HuH-7.5 (cell line): ENCODE measurements at places on chromosomes 3 and 15.

DNA sequence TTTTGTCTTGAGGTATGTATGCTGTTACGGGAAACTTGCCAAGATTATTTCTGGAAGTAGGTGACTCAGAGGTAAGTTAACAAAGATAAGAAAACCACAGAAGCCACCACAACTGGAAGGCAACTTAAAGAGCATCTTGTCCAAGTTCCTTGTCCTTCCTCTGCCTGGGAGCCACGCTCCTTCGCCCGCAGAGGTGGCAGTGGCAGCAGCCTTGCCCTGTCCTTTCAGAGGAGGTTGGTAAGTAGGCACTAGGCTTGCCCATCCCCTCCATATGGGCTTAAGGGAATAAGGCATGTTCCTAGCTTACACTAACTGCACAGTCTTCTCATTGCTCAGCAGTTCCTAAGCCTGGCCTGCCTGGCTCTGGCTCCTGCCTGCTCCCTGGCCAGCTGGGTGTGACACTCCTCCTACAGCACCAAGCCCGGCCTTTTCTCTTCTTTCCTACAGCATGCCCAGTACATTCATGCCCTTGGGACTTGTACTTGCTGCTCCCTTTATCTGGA is 48.0 kb upstream of the RAB6B start:
- no peak for DNase-seq

DNA sequence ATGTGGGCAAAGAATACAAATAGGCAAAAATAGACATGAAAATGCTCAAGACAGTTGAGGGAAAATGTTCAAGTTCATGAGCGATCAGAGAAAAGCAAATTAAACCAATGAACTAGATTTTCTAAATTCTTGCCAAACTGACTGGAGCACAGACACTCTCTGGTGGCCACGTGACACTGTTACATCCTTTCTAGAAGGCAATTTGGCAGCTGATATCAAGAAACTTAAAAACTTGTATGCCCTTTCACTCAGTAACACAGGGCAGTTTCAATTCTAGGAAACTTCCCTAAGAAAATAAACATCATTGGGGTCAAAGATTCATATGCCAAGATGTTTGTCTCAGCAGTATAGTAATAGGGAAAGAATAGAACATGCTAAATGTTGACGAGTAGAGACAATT is 52.2 kb downstream of the ABHD5 start:
- DNase-seq: no peak

GRCh38 chr3:32660634-32661033 is 24.4 kb upstream of the CNOT10 start:
- DNase-seq: no peak

- DNase-seq: no peak
Observed at GRCh38 chr3:45320986-45321385, 67.4 kb upstream of the LARS2 start.

- no peak for DNase-seq
Observed at GRCh38 chr15:47870956-47871625, 153.8 kb downstream of the SEMA6D start.

GRCh38 chr3:114011059-114011797 is 45.1 kb downstream of the CCDC191 start:
- DNase-seq: no peak

DNA sequence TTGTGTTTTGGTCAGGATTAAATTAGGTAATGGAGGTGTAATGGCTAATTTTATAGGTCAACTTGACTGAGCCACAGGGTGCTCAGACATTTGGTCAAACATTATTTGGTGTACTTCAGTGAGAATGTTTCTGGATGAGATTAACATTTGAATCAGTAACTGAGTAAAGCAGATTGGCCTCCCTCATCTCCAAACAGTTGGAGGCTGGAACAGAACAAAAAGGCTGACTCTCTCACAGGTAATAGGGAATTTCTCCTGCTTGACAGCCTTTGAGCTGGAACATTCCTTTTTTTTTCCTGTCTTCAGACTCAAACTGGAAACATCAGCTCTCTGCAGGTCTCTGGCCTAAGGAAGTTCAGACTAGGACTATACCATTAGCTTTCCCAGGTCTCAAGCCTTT is 280.7 kb downstream of the ZBTB20 start:
- DNase-seq: no peak

DNA sequence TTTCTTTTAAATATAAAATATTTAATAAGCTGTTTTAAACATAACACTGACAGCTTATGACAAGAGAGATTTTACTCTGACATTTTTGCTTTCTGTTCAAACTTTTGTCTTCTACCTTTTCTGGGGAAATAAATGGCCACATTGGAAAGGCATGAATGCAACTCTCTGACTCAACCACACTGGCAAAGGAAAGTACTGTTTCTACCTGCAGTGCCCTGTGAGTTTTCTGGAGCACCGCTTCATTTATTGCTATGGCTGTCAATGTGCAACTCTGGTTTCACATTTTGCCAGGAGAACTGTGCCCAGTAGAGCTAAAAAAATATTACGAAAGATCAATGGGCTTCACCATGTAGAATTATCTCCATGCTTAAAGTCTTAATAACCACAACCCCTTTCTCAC is 15.1 kb downstream of the PDZRN3 start:
- DNase-seq: no peak

DNA sequence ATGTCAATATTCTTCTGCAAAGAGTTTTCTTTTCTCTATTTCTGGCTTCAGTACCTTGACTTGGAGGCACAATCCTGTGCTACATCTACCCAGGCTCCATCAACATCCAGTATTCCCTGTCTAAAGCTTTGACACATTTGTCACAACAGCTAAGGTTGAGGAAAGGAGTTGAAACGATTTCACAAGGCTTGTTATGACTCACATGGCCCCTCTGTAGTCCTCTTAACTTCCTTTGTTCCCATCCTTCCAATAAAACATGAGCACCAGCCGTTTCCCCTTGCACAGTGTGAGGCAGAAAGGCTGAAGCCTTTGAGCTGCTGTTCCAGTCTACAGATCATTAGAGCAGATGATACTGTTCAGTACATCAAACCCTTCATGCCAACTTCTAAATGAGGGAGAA is 163.0 kb upstream of the TMCO5A start:
- DNase-seq: no peak

- DNase-seq: no peak
Observed at GRCh38 chr15:38335116-38335515, 82.5 kb downstream of the SPRED1 start.

DNA sequence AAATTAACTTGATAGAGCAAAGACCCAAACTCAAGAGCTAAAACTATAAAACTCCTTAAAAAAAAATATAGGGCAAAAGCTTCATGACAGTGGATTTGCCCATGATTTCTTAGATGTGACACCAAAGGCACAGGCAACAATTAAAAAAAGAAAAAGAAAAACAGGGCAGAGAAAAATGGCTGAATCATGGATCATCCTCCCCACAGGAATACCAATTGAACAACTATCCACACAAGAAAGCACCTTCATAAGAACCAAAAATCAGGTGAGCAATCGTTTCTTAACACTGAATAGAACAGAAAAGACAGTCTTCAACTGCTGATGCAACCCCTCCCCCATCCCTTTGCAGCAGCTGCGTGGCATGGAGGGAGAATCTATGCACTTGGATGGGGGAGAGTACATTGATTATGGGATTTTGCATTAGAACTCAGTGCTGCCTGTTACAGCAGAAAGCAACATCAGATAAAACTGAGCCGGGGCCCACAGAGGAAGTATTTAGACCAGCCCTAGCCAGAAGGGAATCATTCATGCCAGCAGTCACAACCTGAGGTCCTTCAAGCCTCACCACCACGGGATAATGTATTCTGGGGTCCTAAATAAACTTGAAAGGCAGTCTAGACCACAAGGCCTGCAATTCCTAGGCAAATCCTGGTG is 15.7 kb downstream of the C3orf33 start:
- DNase-seq: no peak

DNA sequence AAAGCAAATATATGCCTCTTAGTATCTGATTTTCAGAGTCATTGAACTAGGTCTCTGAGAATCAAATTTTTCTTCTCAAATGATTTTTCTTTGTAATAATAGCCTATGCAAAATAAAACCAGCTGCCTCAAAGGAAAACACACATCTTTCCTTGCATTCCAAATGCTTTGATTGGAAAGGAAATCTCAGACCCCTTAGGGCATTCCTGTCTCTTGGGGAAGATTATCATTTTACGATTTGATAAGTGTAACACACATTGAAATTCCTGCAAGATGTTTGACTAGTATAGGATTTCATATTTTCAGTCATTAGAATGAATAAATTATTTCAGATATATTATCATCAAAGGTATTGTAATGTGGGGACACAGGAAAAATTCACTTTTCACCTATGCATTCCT is 244.8 kb downstream of the EPHA6 start:
- DNase-seq: no peak

DNA sequence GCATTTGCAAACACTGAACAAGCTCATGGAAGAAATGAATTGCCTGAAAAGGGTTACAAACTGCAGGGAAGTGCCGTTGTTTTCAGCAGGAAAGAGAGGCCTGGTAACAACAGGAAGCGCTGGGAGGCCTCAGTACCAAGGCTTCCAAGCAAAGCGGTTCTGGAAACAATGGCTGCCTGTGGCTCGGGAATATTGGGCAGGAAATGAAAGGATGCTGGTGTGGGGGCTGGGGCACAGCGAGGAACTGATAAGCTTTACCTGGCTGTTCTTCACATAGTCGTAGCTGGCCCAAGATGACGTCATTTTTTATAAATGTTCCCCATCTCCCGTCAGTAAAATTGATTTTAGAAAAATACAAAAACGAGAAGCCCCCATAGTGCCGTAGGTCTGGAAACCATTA is 55.9 kb downstream of the ARHGAP31 start:
- DNase-seq: no peak
